Muscle of leg (tissue), 16 donors: ENCODE measurements at places on chromosomes 11 and 22. TPM values are rescaled to one million over a fixed set of nuclear protein-coding genes. Genes with fewer than 3 reads are reported as not detected.

The TSPAN18 gene
- 63.9 TPM for polyA plus RNA-seq

The PDE2A gene
- 16.8 TPM for polyA plus RNA-seq

The KCNJ11 gene
- 14.4 TPM for polyA plus RNA-seq

The OR9G1 gene
- not detected for polyA plus RNA-seq

The OR52B4 gene
- polyA plus RNA-seq: not detected

The OR52D1 gene
- polyA plus RNA-seq: not detected

The ACTN3 gene
- 36.9 TPM for polyA plus RNA-seq
